ENCODE measurements at places on chromosomes 7 and 10.

DNA sequence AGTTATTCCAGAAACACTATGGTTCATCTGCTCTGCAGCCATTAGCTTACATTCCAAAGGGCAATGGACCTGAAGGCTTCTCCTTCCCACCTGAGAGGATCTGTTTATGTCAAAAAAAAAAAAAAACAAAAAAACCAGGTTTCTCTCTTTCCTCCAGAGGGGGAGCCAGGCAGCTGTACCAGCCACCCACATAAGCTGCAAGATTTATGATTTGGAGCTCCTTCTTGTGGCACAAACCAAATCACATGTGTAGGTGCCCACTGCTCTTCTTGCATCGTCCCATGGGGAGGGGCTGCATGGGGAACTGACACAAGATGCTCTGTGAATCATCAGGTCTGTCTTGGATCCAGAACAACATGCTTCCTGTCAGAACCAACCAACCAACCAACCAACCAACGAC, 231.6 kb upstream of the IGFBP3 start:
- DNase-seq: no peak

- DNase-seq: no peak
These were observed 41.9 kb downstream of the ANKMY2 start for GRCh38 chr7:16603633-16604032.

GRCh38 chr7:20793248-20793647, 6.6 kb upstream of the SP8 start:
- DNase-seq: no peak

- DNase-seq: no peak
These were observed 219.7 kb upstream of the PPP2R2D start for GRCh38 chr10:131681122-131681521.

GRCh38 chr10:124837687-124838086, 36.1 kb downstream of the ABRAXAS2 start:
- no peak for DNase-seq

DNA sequence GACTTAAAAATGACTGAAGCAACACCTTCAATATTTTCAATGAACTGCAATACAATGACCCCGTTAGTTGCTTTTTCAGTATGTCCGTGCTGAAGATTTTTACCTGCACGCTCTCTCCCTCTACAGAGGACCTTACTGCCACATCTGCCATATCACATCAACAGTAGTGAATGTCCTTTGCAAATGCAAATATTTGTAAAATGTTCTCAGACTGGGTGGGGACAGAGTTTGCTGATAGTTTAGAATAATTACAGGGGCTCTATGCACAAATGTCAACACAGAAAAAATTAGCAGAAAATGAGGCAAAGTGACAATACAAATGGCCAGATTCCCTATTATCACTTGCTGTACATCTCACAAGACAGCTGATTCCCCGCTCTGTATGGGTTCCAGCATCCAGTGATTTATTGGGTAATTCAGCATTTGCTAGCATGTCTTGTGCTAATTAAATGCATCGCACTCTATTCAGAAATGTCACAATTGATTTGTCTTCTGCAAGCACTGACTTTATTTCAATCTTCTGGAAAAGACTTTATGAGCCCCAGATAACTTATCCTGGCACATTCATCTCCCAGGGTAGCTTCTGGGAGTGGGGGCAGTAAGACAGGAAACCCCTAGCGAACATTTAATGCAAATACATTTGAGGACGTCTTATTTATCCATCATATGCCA, 69.1 kb upstream of the PTER start:
- DNase-seq: no peak

DNA sequence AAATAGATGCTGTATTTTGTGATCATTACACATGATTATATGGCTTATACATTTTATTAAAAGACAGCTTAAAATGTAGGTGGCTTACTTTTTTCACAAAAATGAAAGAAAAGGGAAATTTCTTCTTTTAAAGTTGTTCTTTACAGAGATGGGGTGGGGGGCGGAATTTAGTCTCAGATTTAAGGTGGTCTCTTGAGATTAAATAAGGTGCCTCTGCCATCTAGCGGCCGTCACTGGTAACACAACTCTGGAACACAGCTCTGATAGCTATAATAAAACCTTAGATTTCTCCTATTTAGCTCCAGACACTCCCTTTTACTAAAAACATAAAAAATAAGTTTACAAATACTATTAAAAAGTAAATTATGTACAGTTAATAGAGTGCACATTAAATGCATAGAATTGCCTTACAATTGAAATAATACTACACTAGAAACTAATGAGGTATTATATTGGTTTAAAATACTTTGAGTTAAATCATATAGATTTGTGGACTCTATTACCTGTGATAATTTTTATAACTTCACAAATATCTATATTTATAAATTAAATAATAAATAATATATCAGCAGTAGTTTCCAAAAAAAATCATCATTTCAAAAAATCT, 210.9 kb downstream of the DGKB start:
- DNase-seq: peak; percentile 8

DNA sequence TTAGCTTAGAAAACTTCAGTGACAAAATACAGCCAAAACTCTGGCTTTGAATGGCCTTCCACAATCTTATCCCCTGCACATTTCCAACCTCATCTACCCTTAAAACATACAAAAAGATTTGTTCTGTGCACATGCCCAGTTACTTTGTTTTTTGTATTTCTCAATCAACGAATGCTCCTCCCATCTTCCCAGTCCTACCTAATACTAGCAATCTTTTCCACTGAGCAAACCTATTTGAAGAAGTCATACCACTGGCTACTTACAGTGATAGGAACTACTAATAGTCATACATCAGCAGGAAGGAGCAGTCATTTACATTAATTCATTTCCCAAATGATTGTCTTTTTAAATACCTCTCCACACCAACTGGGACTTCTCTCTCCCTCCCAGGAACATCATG, 2.5 kb downstream of the USP54 start:
- DNase-seq: no peak

- no peak for DNase-seq
These were observed 315.3 kb downstream of the TYW1 start for GRCh38 chr7:67311901-67312300.

DNA sequence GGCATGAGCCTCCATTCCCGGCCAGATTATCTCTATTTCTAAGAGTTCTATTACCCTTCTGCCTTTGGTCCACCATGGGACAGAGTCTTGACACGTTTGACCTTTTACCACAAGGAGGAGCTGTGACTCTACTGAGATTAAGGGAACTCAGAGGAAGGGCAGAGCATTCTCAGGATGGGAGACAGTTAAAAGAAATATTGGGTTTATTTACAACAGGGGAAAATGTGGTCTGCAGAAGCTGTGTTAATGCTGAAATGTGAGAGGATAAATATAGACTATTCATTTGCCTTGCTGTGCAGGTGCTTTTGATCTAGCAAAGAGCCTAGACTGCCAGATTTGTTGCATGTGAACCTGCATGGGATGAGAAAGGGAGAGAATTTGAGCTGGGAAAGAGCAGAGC, 45.8 kb upstream of the PRSS58 start:
- DNase-seq: no peak

DNA sequence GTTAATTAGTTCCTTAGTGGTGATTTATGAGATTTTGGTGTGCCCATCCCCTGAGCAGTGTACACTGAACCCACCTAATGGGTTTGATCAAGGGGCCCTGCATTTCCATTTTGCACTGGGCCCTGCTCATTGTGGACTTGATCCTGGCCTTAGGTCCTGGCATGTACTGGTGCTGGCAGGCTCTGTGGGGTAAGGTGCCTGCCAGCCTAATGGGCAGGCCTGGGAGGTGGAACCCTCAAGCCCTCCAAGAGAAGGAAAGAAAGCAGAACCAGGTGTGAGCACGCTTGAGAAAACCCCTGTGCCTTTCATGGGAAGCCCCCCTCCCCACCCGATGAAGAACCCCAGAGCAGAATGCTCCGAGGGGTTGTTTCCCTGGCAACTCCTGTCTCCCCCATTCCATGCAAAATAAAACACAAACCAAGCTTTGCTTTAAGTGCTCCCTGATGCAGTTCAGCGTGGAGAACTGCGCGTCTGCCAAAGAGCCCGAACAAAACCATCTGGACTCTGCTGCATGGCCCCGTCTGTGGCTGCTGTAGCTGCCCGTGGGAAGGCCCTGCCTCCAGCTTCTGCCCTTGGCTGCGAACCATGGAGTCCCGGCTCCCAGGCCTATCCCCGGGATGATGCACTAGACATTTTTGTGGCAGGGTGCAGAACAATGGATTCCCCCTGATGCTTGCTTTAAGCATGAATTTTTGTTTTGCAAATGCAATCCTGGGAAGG, 123.3 kb downstream of the PRPF18 start:
- DNase-seq: no peak

All from stimulated activated CD4-positive, alpha-beta T cell treated with anti-CD3 and anti-CD28 coated beads, TNF-alpha, amount 100 ng/mL, for 48 hours (primary cell).